CD4-positive, alpha-beta T cell treated with Interleukin-4 for 4 hours (primary cell): ENCODE measurements at places on chromosomes 2 and 18.
A peak's percentile ranks its signal among the peaks of the same experiment; 100 is the strongest.

DNA sequence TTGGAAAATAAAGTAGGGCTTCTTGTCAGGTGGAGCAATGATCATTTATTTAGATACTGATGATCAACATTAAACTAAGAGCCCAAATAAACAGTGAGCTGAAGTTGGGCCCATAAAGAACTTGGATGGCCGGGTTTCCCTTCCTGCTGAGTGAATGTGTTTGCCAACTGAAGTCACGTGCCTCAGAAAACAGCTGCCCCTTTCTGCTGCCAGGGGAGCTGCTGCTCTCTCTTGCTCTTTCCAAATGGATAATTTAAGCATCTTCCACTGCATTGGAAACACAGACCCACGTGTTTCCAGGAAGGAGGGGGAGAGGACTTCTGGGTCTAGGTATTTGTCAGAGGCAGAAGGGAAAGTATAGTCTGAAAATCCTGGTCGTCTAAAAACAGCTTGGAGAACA, 22.9 kb upstream of the NCKAP5 start:
- DNase-seq, result no peak

GRCh38 chr2:64657411-64657810, 3.7 kb upstream of the SERTAD2 start:
- DNase-seq, result no peak

DNA sequence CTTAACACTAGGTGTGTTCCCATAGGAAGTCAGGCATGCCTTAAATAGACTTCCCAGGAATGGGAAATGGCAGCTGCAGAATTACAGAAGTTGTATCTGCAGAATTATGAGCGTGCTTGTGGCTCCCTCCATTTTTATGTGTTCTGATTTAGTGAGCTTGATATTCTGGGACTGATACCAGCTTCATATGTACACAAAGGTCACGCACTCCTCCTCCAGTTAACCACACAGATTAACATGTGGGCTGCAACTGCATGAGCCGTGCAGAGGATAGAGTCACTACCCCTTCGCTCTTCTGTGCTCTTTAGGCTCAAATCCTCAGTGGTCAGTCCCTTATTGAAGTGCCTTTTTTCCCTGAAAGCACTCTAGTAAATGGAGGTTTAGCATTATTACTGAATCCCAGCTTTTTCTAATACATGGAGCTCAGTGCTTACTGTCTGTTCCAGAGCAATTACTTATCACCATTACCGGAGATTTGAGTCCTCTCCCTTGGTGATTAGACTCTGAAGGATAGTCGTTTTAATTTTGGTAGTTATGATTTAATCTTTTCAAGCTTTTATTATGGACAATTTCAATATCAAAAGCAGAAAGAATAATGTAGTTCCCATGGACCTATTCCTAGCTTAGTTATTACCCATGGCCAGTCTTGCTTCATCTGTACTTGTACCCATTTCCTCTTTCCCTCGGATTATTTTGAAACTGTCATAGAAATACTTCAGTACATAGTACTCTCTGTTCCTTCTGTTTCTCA, 238.3 kb downstream of the PRKCE start:
- DNase-seq, result no peak

GRCh38 chr18:21109936-21110712, 1.5 kb downstream of the ROCK1 start:
- peak; percentile 20 for DNase-seq

- no peak for DNase-seq
These were observed 65.0 kb downstream of the PPP4R1 start for GRCh38 chr18:9549405-9549804.

DNA sequence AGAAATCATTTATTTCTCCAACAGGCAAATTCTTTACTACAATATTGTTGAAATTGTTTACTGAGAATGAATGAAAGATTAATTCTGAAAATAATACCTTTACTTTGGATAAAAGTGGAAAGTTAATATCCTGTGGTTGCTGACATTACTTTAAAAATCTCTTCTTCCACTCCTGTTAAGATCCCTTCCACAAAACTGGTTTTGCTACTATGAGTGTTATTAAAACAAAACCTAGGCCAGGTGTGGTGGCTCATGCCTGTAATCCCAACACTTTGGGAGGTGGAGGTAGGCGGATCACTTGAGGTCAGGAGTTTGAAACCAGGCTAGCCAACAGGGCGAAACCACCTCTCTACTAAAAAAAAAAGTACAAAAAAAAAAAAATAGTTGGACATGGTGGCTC, 123.9 kb upstream of the CCDC150 start:
- DNase-seq, result no peak

- DNase-seq, result no peak
These were observed 616.4 kb downstream of the XIRP2 start for GRCh38 chr2:167504695-167505094.

DNA sequence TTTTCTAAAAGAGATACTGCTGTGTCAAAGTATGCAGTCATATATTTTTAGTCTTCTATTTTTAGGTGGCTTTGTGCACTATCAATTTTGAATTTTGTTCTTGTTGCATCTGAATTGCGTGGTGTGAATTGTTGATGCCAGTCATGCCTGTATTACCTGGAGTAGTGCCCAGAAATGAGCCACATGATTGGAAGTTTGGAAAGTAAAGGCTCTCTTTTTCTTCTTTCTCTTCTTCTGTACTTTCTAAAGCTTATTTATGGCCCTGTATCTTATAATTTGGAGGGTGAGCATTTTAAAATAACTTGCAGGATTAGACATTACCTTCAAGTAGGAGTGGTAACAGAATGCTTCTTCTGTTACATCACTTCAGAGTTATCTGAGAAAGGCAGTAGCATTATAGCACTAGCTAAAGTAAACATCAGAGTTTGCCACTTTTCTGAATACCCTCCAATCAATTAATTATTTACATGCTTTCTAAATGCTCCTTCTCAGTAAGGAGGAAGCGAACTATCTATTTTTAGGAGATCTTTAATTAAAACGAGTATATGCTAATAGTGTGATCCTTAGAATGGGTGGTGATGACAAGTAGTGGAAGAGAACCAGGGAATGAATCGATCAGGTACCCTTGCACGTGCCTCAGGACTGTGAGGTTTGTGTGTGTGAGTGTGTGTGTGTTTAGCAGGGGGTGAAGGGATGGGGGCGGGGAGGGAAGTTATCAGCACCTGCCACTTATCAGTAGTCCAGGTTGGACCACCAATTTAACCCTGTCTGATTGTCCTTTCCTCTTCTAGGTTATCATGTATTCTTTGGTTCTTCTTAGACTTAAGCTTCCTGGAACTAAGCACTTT, 112.5 kb downstream of the MAP3K20 start:
- no peak for DNase-seq

DNA sequence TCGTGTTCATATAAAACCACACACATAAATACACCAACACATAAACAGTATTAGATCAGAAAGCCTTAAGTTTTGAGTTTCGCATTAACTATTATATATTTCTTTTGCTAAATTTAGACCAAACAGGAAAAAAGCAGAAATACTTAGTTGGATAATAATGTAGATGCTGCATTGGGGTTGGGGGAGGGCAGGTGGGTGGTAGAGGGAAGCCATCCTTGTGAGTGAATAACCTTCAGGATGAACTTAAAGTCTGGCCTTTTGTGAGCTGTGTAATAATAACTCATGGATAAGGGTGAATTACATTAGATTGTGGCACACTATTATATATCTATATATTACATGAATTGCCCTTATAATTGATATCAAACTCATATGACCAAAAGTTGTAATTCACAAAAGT, 174.7 kb downstream of the WDR7 start:
- no peak for DNase-seq

- DNase-seq, result no peak
These were observed 123.5 kb downstream of the LIPG start for GRCh38 chr18:49685231-49685942.

DNA sequence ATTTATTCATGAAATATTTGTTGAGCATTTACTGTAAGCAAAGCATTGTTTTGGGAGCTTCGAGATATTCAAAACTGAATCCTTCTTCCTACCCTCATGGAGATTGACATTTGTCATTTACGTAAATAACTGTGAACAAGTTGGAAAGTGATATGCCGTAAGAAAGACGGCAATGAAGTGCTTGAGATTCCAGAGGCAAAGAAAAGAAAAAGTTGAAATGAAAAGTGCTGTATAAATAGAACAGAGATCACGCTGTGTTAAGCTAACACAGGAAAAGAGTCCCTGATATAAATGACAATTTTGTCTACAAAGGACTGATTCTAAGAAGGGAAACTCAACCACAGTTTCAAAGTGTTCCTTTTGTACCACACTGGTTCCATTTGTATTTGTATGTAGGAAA, 1.8 kb downstream of the CHRNA1 start:
- no peak for DNase-seq

DNA sequence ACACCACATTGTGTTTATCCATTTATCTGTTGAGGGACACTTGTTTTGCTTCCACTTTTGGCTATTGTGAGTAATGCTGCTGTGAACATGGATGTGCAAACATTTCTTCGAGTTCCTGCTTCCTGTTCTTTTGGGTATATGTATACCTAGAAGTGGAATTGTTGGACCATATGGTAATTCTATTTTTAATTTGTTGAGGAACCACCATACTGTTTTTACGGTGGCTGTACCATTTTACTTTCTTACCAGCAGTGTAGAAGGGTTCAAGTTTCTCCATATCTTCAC, 23.1 kb downstream of the ANXA4 start:
- no peak for DNase-seq

DNA sequence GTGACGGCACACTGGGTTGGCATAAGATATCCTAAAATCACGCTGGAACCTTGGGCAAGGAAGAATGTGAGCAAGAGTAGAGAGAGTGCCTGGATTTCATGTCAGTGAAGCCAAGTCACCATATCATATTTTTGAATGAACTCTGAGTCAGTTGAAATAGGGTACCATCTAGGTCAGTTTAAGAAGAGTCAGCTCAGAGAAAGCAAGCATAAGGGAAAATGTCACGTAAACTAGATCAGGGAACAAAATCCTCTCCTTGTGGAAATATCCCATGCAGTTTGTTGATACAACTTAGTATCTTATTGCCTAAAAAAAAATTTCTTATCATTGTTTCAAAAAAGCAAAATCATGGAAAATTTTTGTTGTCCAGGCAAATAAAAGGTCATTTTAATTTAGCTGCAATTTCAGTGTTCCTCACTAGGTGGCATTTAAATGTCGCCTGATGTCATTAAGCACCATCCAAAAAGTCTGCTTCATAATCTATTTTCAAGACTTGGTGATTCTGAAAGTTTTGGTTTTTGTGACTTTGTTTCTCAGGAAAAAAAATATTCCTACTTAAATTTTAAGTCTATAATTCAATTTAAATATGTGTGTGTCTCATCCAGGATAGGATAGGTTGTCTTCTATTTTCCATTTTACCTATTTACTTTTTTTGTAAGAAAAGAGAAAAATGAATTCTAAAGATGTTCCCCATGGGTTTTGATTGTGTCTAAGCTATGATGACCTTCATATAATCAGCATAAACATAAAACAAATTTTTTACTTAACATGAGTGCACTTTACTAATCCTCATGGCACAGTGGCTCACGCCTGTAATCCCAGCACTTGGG, 19.6 kb downstream of the RSAD2 start:
- DNase-seq, result peak; percentile 59

DNA sequence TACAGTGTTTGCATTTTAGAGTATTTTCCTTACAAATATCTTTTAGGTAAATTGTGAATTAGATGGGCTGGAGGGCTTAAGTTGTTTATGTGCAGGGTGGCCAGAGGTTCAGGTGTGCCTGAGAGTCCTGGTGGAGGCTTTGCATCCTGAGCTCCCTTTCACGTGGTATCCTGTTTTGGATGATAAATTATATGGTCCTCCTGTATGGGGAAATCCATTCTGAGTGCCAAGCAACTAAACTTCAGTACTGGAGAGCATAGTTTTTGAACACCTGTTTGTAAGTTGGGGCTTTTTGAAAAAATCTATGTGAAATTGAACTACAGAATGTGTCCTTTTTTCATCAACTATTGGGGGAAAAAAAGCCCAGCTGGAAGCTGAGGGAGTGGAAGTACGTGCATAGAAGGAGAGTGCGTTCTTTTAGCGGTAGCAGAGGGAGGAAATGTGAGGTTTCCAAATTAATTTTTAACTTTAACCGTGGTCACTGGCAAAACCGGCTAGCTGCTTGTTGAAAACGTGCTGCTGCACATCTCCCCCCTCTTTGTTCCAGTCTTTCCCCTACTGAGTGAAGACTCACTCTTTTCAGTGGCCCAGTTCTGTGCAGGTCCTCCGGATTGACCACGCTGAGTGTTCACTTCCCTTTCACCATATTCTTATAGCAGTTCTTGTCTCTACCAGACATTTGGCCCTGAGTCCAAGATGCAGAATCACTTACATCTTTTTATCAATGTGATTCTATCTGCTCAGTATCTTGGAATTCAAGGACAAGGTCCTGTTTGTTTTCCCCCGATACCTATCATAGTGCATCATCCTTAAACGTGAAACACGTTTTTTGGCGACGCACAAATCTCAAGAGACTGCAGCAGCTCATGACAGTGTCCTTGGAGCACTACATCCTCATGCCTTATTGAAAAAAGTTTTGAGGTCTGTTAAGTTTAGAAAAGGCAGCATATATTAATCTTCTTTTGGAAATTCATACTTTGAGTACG, 15.3 kb downstream of the CNOT11 start:
- no peak for DNase-seq

DNA sequence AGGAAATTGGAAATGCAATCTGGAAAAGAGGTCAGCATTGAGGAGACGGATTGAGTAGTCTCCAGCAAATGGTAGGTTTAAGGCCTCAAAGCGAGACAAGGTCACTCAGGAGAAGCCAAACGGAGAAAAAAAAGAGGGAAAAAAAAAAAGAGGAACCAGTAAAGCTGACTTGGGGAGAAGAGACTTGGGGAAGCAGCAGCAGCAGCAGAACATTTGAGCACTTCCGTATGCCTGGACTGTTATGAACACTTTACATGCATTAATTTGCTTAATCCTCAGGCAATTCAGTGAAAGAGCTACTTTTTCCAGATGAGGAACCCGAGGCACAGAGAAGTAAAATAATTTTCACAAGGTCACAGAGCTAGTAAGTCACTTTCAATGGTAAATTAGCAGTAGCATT, 81.3 kb downstream of the OSBPL6 start:
- DNase-seq, result no peak

- DNase-seq, result no peak
These were observed 164.3 kb downstream of the LTBP1 start for GRCh38 chr2:33111002-33111446.

GRCh38 chr2:44804406-44805265, 136.9 kb upstream of the SIX3 start:
- DNase-seq, result no peak

DNA sequence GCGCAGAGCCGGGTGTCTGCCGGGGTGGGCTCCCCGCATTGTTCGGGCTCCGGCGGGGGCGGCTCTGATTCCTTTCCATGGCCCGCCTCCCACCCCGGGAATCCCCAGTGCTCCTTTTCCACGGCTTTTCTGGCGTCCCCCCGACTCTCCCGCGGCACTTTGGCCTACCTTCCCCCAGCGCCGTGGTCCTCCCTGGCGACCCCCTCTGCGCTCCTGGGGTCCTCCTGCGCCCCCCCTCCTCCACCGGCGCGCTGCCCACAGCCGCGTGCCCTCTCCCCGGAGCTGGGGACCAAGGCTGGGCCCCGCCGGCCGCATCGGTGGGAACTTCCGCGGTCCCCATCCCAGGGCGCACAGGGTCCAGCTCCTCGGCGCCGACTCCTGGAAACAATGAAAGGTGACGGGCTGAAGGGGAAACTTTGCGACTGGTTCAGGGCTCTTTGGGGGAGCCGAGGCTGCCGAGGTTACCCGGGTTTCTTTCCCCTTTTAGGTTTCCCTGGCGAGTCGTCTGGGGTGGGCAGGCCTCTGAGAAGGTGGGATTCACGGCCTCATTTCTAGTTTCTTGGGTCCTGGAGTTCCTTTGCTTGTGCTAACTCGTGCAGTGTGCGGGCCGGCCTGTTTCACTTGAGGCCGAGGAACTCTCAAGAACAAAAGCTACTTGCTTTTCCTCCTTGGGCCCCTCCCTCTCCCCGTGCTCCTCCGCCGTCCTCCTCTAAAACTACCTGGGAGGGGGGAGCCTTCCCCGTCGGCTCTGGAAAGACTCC, 2.2 kb downstream of the TGIF1 start:
- peak; percentile 29 for DNase-seq

- no peak for DNase-seq
These were observed 54.2 kb downstream of the COMMD1 start for GRCh38 chr2:61959381-61960293.
